Muscle of leg (tissue), 16 donors: ENCODE measurements at places on chromosomes 3 and 15.

GRCh38 chr3:87351937-87352336, 75.6 kb upstream of the POU1F1 start:
- DNase-seq: no peak

GRCh38 chr3:105865016-105865623, 3.7 kb downstream of the CBLB start:
- no peak for DNase-seq

DNA sequence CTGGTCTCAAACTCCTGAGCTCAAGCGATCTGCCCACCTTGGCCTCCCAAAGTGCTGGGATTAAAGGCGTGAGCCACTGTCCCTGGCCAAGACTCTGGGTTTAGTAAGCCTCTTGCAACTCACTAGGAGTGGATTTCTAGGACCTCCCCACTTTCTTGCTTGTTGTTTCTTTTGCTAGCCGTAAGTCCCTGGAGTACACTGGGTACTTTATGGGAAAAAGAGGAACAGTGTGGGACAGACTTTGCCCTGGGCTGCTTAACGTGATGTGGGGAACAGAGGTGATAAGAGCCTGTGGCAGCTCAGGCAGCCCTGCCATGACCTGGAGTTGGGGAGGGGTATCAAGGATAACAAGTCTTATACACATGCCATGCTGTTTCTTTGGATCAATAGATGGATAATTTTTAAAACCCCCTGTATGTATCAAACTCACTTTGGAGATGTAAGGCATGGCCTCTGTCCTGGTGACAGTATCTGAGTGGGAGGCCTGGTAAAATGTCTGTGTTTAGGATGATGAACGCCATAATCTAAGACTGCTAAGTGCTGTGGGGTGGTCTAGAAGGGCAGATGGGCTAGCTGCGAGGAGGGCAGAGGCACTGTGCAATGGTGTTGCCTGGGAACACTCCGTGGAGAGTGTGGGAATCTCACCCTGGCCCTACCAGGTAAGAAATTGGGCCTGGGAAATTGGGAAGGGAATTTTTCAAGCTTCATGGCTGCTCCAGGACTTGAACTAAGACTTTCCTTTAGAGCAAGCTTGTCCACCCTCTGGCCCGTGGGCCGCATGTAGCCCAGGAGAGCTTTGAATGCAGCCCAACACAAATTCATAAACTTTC, 54.8 kb downstream of the SMAD3 start:
- DNase-seq: no peak

- no peak for DNase-seq
These were observed 21.3 kb downstream of the ITGA11 start for GRCh38 chr15:68410466-68411342.

GRCh38 chr15:40105517-40106202, 3.0 kb downstream of the BMF start:
- peak; percentile 15 for DNase-seq

GRCh38 chr3:188946351-188947240, 225.2 kb upstream of the TPRG1 start:
- DNase-seq: peak; percentile 52

GRCh38 chr3:53225181-53225580, 30.6 kb downstream of the TKT start:
- DNase-seq: no peak

DNA sequence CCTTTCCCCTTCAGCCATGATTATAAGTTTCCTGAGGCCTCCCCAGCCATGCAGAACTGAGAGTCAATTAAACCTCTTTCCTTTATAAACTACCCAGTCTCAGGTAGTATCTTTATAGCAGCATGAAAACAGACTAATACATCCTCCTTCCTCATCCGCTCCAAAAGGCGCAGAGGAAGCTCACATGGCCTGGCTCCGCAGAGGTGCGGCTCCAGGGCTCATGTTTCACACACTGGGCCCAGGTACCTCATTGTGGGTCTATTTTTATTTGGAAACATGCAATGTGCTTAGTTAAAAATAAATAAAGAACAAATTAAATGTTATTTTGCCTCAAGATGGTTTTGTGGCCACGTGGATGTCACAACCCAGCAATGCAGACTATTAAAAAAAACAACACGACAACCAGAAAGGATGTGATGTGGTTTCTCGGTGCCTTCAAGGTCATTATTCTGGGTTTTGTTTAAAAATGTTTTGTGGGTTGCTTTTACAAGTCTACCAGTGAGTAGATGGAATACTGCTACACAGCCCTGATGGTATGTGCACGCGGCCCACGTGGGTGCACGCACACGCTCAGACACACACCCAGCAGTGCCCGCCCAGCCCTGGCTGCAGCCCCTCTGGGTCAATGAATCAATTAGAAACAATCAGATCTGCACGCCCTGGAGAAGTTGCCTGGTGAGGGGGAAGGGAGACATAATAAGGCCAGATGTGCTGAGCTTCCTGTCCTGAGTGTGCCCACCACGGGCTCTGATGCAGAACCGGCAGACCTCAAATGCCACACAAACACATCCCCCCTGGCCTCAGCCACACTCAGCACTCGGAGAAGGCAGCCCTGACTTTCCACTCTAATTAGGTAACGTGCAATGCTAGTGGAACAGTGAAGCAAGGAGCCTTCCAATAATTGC, 140.1 kb downstream of the ADAMTS17 start:
- DNase-seq: no peak

GRCh38 chr3:25009665-25010064, 418.4 kb upstream of the RARB start:
- no peak for DNase-seq

DNA sequence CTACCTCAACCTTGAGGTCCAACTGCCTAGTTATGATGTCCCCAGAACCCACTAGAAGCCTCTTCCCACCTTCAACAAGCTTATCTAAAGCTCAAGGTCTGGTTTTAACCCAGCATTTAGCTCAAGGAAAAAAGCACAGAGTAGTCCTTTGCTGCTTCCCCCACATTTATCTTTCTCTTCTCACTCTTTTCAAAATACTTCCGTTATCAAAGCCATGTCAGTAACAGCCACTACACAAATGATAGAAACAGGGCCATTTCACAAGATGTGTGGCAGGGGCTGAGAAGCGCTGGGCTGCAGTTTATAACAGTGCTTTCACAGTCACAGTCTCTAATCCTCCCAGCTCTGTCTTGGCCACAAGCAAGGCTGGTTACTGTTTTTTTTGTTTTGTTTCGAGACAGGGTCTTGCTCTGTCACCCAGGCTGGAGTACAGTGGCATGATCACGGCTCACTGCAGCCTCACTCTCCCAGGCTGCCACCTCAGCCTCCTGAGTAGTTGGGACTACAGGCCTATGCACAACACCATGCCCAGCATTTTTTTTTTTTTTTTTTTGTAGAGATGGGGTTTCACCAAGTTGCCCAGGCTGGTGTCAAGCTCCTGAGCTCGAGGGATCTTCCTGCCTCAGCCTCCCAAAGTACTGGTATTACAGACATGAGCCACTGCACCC, 218.8 kb downstream of the OSBPL10 start:
- DNase-seq: no peak

GRCh38 chr3:129622226-129622874, 15.9 kb upstream of the PLXND1 start:
- peak; percentile 48 for DNase-seq

GRCh38 chr3:139916271-139916670, 18.7 kb upstream of the CLSTN2 start:
- no peak for DNase-seq

GRCh38 chr3:124413989-124414598, 316.2 kb upstream of the UMPS start:
- no peak for DNase-seq

- no peak for DNase-seq
These were observed 1065.2 kb downstream of the ZPLD1 start for GRCh38 chr3:103499967-103500366.

GRCh38 chr3:165895919-165896318, 58.7 kb upstream of the BCHE start:
- no peak for DNase-seq

DNA sequence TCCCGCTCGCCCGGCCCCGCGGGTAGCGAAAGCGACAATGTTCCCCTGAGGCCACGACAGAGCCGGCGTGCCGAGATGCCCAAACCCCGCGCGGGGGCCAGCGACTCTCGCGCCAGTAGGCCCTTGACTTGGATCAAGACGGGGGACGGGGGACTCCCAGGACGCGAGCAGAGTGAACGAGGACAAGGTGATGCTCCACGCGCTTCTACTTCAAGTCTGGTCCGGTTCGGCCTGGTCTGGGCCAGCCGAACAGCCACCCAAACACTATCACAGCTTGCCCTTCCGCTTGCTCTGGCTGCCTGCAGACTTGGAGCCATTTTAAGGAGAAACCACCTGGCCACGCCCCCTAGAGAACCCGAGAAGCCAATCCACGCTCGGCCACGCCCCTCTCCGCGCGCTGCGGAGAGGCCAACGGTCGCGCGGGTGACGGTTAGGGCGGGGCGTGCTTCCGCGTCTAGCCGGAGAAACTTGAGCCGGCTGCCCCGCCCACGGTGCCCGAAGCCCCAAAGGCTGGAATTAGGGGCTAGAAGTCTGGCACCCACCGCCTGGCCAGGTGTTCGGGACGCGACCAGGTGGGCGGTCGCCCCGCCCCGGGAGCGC, 608 bp upstream of the NDUFAF3 start:
- DNase-seq: peak; percentile 99

DNA sequence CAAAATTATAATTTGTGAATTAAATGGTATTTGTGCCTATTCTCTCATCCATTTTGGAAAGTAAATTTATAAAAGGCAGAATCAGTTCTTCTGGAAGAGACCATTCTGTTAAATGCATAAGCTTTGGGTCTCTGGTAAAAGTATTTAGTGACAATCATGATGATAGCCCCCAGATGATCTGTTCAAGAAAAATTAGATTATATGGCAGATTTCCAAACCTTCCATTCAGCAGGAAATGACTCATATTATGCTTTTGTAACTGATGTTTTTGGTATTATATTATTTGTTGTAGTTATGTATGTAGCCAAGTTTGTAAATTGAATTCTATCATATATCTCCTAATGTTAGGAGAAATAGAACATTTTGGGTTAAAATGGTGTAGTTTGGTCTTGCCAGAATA, 340.8 kb upstream of the DPH6 start:
- DNase-seq: peak; percentile 55

DNA sequence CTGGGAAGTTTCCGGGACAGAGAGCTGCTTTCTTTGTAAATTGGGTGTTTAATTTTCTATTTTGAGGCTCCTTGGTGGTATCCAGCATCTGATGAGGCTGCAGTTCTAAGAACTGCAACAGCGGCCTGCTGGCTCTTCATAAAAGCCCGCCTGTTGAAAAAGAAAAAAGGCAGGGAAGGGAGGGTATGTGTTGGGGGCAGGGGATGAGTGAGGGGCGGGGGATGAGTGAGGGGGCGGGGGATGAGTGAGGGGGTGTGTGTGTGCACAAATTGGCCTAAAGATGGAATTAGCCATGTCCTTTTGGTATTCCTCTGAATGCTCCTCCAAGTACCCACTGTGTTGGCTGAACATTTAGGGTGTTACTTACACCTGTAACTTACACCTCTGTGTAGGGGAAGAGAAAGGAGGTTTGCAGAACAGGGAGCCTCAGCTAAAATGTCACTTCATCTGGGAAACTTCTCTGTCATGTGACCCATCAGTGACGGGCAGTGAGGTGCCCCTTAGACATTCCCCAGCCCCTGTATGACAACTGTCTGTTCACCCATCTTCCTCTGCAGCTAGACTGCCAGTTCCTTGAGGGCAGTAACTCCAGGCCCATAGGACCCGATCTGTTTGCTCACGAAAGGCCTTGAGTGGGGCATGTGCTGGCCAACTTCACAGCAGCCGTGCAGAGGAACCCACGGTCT, 57.6 kb downstream of the LRIG1 start:
- no peak for DNase-seq

DNA sequence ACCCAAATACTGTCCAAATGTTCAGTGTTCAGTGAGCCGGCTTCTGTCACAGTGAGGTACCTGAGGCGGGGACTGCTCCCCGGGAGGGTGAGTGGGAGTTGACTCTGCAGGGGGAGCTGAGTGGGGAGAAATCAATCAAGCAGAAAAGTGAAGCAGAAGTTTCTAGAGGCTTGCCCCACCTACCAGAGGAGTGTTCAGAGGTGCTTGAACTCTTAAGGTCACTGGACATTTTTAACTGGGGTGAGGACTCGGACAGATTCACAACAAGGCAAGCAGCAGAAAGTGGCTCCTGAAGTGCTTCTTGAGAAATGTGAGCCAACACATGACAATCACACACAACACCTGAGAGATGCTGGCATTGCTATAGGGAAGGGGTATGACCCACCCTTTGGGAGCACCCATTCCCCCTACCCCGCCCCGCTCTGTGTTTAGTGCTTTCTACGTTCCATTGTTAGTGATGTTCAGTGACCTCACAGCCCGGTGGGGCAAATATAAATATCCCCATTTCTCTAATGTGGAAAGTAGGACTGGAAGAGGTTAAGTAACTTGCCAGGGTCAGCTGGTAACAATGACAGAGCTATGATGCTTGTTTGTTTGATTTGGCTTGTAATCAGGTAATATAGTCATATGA, 48.6 kb upstream of the AKAP13 start:
- DNase-seq: no peak

GRCh38 chr3:150515210-150515609, 31.1 kb downstream of the SERP1 start:
- DNase-seq: no peak

DNA sequence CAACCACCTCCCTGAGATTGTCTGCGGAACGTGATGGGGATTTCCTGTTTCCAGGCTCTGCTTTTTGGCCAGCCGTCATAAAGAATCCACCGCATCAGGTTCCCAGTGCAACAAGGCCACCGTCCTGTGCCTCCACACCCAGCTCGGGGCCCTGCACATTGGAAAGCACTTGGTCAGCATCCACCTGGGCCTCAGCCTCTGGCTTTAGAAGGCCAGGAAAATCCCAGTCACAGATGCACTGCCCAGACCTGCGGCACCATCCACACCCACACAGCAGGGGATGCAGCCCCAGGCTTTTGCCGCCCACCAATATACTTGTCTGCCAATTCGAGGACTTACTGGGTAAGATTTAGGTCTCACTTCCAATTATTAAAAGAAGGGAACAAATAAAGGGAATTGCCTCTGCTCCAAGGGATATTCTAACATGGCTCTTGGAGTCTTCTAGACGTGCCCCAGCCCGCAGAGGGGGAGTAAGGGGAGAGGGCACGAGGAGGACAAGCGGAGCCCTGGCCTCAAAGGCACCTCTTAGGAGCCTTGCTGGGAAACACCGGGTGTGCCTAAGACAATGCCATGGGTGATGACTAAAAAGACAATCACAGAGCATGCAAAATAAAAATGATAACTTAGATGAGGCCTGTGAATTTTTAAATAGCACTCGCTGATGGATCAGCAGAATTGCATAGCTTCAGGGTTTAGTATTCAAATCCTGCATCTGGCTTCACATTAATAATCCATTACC, 169.2 kb downstream of the FOXP1 start:
- DNase-seq: peak; percentile 43

- DNase-seq: peak; percentile 37
These were observed 748.9 kb downstream of the MECOM start for GRCh38 chr3:168914662-168915061.

- peak; percentile 13 for DNase-seq
These were observed 498 bp upstream of the ARNT2 start for GRCh38 chr15:80403712-80404056.
